Fibroblast of skin of back (primary cell): ENCODE measurements at places on chromosomes 2 and 18.

- DNase-seq: no peak
Measured at GRCh38 chr2:199470672-199471442, 13.1 kb upstream of the SATB2 start.

DNA sequence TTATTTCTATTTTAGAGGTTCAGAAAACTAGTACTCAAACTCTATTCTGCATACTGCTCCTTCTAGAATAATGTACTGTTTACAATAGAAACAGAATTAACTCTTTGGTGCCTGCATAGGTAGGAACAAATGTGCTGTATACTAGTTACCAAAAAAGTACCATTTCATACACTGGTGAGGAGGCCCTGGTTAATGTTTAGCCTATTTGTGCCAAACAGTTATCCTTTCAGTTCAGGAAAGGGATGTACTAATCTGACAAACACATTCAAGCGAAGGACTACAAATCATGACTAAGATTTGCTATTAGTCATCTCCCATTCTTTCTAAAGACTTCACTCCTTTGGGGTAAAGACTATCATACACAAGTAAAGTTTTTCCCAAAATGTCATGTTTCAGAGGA lies 47.4 kb downstream of the EXOC6B start:
- peak; percentile 45 for DNase-seq

GRCh38 chr2:237456200-237456843 lies 30.7 kb upstream of the MLPH start:
- peak; percentile 96 for DNase-seq

GRCh38 chr2:133674433-133675331 lies 106.4 kb upstream of the NCKAP5 start:
- DNase-seq: peak; percentile 95

- peak; percentile 45 for DNase-seq
Measured at GRCh38 chr2:181780047-181780651, 99.8 kb upstream of the NEUROD1 start.

DNA sequence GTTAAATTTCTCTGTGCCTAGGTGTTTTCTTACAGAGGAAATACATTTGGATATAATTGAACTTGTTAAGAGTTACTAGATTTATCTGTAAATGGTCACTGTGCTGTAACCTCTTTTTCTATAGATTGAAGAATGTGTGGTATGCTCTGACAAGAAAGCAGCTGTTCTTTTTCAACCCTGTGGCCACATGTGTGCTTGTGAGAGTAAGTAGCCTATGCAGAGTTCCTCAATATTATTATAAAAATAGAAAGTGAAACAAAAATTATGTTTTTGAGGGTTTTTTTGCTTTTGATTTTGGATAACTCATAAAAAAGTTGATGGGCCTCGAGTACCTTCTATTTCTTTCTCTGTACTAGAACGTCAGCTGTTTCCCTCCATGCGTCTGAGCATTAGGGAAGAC lies 112.4 kb downstream of the MIB1 start:
- DNase-seq: peak; percentile 25

DNA sequence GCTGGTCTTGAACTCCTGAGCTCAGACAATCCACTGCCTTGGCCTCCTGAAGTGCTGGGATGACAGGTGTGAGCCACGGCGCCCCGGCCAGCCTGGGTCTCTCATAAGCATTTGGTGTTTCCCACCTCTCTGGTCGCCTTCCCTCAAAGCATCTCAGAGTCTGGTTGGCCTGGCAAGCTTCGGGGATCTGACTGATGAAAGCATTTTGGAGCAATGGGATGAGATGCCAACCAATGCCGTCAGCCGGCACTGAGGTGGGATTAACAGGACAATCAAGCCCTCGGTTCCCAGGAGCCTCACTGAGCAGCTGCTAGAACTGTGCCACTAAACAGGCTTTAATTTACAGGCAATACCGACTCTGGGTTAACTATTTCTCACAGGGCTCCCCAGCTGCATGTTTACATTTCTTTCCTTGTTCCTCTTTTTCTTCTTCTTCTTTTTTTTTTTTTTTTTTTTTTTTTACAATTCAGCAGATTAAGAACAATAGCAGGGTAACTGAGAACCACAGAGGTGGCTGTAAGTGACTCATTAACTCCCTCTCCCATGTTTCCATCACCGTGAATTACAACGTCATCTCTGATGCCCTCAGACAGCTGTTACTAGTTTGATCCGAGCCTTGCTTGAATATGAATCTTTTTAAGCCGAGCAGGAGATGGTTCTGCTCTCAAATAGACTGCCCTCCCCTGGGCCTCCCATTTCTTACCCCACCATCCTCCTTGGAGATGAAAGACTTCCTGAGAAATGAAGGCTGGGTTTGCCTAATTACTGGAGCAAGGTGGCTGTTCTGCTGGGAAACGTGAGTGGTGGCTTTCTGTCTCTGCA lies 37.9 kb downstream of the ODC1 start:
- no peak for DNase-seq

- DNase-seq: peak; percentile 66
Measured at GRCh38 chr2:102238039-102238756, 51.4 kb downstream of the IL1RL2 start.

- no peak for DNase-seq
Measured at GRCh38 chr2:97918818-97919217, 76.9 kb downstream of the TMEM131 start.

DNA sequence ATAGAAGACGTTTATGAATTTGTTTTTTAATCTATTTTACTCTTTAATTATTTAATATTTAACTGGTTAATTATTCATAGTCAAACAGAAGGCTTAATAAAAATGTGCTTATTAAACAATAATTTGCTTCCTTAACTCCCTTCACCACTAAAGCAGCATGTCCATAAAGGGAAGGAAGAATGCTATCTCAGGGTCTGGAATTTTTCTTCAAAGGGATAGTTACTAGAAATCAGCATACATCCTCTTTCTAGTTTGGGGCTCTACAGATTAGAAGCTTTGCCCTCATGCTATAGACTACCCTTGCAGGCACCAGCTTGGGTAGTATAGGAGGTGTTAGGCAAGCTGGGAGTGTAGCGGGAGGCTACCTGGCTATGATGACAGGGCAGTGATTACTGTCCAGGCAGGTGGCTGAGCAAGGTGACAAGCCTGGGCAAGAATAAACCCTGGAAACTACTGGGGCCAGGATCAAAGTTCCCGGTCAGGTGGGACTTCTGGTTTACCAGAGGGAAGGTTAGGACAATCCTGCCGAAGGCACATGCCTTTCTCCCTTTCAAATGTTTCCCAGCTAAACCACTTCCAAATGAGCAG lies 276.0 kb upstream of the REV1 start:
- DNase-seq: no peak

GRCh38 chr2:113877711-113878598 lies 11.9 kb upstream of the ACTR3 start:
- peak; percentile 55 for DNase-seq

DNA sequence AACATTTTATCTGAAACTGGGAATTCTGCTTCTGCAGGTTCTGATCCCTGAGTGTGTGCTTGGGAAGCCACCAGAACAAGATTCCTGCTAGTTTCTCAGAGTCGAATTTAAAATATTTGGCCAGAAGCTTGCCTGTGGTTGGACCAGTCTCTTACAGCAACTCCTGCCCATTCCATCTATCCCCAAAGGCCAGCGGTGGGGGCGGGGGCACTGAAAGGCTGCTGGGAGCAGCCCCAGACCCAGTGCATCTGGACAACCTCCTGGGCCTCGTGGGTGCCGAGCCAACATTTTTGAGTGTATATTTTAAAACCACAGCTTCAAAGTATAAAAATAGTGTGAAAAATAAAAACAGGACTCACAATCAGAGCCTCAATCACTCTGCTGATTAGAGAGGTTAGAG lies 38.6 kb upstream of the ZFP36L2 start:
- peak; percentile 58 for DNase-seq

- no peak for DNase-seq
Measured at GRCh38 chr2:127411653-127412369, 6.4 kb upstream of the PROC start.

DNA sequence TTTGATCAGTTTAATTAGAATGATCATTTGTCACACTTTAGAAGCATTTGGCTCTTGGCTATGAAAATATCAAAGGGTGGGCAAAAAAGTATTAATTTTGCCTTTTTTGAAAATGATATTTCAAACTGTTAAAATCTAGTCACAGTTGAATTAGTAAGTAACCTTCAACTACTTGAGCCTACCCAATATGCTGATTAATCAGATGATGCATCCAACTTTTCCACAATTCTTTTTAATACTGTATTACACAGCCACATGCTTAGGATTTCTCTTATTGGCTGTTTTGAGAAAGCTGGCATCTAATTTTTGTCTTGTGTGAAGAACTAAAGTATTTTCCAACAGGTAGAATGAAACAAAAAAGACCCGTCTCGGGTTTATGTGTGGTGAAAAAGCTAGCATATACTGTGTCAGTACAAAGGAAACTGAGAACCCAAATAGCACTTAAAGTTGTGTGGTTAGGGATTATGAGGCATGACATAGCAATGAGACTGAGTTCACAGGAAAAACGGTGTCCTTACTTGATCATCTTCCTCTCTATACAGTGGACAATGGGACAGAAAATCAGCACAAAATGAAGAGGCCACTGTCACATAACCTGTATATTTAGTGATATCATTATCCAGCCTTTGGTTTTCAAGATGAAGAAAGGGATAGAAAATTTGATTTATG lies 11.7 kb downstream of the OSBPL6 start:
- peak; percentile 80 for DNase-seq

- DNase-seq: no peak
Measured at GRCh38 chr2:167862296-167862695, 385.1 kb downstream of the STK39 start.

DNA sequence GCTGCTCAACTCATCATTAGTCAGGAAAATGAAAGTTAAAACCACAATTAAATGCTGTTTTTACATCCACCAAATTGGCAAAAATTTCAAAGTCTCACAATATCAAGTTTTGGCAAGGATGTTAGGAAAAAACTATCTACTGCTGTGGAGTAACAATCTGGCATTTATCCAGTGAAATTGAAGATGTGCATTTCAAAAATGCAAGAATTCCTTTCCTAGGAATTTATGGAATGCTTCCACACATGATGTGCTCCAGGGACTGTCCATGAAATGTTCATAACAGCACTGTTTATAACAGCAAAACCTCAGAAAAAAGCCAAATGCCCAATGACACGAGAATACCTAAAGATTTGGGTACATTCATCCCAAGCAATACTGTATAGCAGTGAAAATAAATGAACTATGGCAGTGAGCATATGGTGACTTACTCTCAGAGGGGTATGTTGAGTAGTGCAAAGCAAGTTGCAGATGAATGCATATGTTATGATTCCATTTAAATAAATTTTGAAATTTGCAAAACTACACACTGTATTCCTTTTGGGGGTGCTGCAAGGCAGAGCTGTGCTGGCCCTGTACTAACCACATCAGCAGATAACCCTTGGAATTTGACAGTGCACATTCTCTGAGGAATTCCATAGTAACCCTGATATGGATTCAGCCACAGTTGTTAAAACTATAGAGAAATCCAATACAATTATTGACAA lies 41.3 kb upstream of the GYPC start:
- DNase-seq: peak; percentile 71

DNA sequence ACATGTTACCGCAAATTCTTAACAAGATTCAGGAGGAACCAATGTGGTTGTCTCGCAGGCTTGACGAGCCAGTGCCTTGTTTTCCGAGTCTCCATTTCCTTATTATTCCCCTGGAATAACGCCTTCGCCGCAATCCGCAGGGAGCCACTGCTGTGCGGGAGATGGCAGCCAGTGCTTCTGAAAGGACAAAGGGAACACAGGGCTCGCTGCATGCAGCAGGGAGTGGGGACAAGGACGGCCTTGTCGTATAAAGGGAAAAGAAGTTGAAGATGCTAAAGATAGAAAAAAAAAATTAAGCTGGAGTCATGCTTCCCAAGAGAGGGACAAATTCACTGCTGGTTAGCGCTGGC lies 221.4 kb downstream of the NDUFA10 start:
- no peak for DNase-seq

GRCh38 chr2:54955358-54956110 lies 94.7 kb downstream of the RTN4 start:
- no peak for DNase-seq

GRCh38 chr2:160075171-160075570 lies 12.8 kb upstream of the PLA2R1 start:
- peak; percentile 92 for DNase-seq

GRCh38 chr2:57429831-57430230 lies 616.8 kb upstream of the VRK2 start:
- no peak for DNase-seq

- DNase-seq: no peak
Measured at GRCh38 chr2:237307474-237307873, 106.5 kb downstream of the COL6A3 start.

DNA sequence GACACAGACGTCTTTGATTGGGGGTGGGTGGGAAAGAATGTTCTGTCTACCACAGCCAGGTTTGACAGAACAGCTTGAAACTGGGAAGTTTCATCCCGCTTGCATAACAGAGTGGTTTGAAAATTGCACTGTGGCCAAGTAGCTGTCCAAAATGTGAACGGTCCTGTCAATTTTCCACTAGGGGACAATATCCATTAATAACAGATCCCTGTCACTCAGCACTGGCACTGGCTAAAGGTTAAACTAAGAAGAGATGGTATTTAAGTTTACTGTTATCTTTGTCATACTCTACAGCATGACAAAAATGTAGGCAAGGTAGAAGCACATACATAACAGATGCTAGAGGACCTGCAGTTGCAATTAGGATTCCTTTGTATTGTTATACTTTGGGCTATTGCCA lies 55.6 kb upstream of the ACMSD start:
- DNase-seq: no peak

GRCh38 chr2:199663157-199663556 lies 187.8 kb downstream of the FTCDNL1 start:
- no peak for DNase-seq

- DNase-seq: peak; percentile 71
Measured at GRCh38 chr2:127516041-127516762, 10.1 kb downstream of the IWS1 start.

DNA sequence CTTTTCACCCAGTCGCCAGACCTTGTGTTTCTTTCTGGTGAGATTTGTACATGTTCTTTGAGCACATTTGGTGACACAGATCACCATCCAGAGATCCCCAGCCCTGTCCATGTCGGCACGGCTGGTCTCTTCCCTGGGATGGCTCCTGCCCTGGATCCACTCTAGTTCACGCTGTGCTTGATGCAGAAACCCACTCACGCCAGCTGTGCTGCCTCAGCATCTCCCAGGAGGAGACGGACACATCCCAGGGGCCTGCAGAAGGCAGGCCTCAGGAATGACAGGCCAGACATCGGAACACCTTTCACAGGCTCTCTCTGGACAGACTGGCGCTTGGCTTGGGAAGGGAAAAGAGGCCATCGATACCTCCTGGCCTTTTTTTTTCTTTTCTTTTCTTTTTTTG lies 203.6 kb downstream of the ACKR3 start:
- no peak for DNase-seq

GRCh38 chr2:75035444-75036353 lies 77.3 kb downstream of the POLE4 start:
- DNase-seq: no peak

DNA sequence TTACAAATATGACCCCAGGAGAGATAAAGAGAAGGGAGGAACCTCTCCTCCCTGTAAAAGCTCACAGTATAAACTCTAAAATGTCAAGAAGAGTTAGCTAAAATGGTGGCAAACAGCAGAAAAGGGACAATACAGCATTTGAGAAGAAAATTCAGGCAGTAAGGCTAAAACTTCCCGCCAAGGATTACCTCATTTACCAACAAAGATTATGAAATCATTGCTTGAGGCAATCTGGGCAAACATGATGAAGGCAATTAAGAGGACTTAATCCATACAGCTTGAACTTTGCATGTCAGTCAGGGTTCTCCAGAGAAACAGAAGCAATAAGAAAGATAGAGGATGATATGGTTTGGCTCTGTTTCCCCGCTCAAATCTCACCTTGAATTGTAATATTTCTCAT lies 81.4 kb downstream of the CMPK2 start:
- DNase-seq: no peak
